ENCODE measurements at places on chromosomes 1 and 21. TPM values are rescaled to one million over a fixed set of nuclear protein-coding genes. Genes with fewer than 3 reads are reported as not detected.
A peak's percentile ranks its signal among the peaks of the same experiment; 100 is the strongest.

- no peak for ATAC-seq
Measured at GRCh38 chr1:6747674-6748073, 37.6 kb upstream of the CAMTA1 start.

DNA sequence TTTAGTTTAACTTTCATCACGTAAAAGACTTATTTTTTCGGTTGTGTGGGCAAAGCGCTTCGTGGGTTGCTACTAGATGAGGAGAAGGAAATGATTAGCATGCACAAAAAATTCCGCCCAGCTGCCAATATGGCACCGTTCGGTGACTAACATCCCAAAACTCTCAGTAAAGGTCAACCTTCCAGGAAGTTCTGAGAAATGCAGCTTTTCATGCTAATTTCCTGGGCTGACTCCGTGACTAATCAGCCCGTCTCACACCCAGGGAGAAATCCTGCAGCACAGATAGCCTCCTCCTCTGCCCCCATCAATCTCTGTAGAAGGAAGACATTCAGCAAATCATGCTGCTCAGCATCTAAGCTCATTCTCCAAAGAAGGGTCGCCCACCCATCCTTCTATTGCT, 34.1 kb downstream of the TMCO4 start:
- ATAC-seq: peak; percentile 77

DNA sequence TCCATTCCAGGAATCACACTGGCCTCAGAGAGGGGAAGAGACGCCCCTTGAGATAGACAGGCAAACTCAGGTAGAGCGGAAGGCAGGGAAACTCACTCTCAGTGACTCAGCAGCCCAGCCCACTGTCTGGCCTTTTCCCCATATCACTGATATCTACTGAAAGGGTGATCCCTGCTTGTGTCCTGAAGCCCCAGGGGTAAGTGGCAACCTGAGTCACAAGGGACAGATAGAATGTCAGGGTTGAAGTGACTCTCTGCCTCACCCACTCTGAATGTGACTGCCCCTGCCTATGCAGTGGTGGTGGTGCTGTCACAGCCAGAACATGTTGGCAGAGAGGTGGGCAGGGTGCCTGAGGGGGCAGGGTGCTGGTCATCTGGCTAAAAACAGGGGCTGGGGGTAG, 157.5 kb upstream of the FGGY start:
- peak; percentile 17 for ATAC-seq

- ATAC-seq: no peak
Measured at GRCh38 chr1:205410581-205411298, 11.1 kb downstream of the LEMD1 start.

SELENBP1 gene
- total RNA-seq: 14.0 TPM

STYXL2 gene
- not detected for total RNA-seq
